ENCODE measurements at places on chromosomes 4 and X. TPM values are rescaled to one million over a fixed set of nuclear protein-coding genes. Genes with fewer than 3 reads are reported as not detected.

- no peak for DNase-seq
Observed at GRCh38 chr4:123952530-123953274, 556.1 kb downstream of the SPRY1 start.

DNA sequence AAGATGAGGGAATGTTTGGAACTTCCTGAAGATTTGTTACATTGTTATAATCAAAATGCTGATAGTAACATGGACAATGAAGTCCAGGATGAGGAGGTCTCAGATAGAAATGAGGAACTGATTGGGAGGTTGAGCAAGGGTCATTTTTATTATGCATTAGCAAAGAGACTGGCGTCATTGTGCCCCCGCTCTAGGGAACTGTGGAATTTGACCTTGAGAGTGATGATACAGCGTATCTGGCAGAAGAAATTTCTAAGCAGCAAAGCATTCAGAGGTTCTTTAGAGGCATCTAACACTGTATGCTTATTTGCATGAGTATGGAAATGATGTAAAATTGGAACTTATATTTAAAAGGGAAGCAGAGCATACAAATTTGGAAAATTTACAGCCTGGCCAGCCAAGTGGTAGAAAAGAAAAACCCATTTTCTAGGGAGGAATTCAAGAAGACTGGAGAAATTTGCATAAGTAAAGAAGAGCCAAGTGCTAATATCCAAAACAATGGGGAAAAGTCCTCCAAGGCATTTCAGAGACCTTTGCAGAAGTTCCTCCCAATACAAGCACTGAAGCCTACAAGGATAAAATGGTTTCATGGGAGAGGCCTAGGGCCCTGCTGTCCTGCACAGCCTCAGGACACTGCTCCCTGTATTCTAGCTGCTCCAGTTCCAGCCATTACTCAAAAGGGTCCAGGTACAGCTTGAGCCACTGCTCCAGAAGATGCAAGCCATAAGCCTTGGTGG is 483.0 kb upstream of the NDST4 start:
- DNase-seq, result no peak

GRCh38 chrX:8981723-8982122 is 52.2 kb downstream of the FAM9B start:
- DNase-seq, result no peak

Gene TRPC5OS
- total RNA-seq, result not detected

Gene DDIT4L
- 0.36 TPM for total RNA-seq

Gene ADH1B
- 120 TPM for total RNA-seq

Gene CLDN34
- not detected for total RNA-seq

Gene HTRA3
- 3.4 TPM for total RNA-seq

Gene TMEM47
- total RNA-seq, result 6.0 TPM

Gene MAB21L2
- not detected for total RNA-seq

Gene COL25A1
- 0.46 TPM for total RNA-seq
